ENCODE measurements at places on chromosomes 5 and 9.

DNA sequence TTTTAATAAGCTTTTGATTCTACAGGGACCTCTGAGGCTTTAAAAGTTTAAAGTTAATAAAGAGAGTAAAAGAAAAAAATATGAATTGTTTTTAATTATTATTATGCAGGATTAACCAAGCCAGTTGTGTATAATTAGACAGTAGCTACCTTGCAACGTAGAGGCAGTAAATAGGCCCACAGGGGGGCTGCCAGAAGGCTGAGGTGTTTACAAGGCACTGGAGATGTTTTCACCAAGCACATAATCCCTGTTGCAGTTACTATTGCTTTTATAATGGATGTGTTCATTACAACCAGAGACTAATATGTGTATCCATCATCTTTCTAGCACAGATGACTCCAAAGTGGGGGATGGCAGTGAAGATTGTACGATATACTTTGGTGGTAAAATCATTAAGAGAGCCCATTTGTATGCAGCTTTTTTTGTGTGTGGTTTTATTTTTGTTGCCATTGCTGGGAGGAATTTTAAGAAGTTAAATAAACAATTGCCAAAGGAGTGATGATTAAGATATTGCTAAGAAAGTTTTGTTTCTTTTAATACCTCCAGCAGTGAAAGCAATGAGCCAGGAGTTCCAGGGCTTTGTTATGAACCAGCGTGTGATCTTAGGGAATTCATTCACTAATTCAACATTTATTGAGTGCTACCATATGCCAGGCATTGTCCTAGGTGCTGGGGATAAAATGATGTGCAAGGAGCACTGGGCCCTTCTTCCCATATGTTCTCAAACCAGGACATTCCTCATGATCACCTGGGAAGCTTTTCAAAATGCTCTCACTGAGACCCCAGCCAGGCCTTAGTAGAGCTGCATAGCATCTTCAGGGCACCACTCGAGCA, 138.7 kb upstream of the EFNA5 start:
- DNase-seq = no peak

DNA sequence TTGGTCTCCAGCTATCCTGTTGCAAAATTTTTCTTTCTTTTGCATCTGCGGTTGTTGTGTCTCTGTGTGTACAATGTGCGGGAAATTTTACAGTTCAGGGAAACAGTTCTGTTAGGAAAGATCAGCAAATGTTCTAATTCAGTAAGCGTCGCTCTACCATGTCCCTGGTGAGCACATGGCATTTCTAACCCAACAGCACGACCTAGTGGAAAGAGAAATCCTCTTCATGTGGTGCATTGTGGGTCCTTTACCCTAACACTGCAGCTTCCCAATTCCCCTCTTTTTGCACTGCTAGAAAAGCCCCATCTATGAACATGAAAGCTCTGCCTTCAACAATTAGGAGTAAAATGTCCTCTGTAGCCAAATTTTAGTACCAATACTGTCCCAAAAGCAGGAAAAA, 974.2 kb upstream of the CDH9 start:
- DNase-seq = no peak

GRCh38 chr9:79945016-79945415, 373.3 kb downstream of the TLE4 start:
- DNase-seq = no peak

DNA sequence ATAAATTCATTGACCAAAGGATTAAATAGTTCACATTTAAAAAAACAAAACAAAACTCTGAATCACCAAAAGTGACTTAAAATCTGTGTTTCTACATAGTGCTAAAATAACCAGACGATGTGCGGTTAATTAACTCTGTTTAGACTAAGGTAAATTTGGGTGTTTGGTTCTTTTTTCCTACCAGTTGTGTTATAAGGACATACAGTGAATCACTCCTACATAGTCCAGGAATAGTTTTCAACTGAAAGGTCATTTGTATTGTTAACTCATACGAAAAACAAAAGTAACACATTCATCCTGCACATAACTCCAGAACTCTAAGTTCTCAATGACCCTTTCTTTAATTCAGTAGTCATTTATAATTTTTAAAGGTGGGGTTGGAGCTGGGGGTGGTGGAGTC, 203.7 kb downstream of the GLIS3 start:
- no peak for DNase-seq

DNA sequence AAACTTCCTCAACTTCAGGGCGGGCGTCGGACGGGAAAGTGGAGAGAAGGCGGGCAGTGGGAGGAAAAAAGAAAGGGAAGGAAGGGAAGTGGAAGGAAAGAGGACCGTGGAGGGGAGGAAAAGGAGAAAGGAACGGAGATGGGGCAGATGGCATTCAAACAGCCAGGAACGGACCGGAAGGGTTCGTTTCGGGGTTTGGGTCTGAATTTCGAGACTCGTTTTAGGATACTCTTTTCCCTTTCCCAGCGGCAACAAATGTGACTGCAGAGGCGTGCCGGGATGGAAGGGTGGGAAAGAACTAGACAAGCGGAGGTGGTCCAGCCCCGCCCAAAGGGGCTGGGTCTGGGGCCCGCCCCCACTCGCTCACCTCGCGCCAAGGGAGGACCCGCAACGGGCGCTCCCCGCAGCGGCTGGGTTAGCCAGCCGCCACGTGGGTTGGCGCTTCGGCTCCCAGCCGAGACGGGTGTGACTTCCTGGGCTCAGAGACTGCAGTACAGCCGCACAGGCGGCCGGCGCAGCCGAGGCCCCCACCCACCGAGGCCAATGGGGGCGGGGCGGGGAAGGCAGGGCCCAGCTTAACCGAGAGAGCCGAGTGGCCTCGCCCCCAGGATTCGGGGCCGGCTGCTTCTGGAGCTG, 2.7 kb downstream of the VCAN start:
- peak; percentile 7 for DNase-seq

- no peak for DNase-seq
Measured at GRCh38 chr5:2039180-2039531, 156.4 kb upstream of the IRX4 start.

DNA sequence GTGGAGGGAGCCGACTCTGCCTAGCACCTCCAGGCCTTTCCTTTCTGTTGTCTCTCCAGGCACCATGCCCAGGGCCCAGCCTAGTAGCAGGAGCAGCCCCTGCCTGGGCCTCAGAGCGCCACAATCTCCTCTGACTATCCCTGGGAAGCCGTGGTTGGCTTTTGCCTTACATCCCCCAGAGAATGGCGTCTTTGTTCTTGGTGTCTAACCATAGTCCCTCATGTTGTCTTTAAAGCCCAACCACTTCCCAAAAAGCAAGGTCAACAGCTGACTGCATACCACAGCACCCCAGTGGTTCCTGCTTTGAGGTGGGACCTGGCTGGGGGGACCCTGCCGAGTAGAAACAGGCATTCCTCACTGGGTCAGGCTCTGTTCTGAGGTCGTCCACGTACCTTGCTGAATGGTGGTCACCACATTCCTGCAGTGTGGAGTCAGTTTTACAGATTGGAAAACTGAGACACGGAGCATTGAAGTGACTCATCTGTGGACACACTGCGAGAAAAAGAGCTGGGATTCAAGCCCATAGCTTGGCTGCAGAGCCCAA, 13.7 kb upstream of the CERCAM start:
- no peak for DNase-seq

GRCh38 chr9:69919461-69920061, 98.9 kb downstream of the CFAP95 start:
- no peak for DNase-seq

DNA sequence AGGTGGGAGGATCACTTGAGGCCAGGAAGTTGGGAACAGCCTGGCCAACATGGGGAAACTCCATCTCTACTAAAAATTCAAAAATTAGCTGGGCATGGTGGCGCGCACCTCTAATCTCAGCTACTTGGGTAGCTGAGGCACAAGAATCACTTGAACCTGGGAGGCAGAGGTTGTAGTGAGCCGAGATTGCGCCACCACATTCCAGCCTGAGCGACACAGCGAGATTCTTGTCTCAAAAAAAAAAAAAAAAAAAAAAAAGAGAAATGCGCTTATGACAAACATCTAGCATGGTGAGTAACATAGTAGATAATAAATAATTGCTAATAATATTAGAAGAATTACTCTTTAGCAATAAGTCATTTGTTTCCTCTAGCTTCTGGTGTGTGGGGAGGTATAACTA, 25.9 kb downstream of the RUSC2 start:
- DNase-seq = no peak

GRCh38 chr5:120779674-120780073, 315.6 kb downstream of the PRR16 start:
- DNase-seq = no peak

DNA sequence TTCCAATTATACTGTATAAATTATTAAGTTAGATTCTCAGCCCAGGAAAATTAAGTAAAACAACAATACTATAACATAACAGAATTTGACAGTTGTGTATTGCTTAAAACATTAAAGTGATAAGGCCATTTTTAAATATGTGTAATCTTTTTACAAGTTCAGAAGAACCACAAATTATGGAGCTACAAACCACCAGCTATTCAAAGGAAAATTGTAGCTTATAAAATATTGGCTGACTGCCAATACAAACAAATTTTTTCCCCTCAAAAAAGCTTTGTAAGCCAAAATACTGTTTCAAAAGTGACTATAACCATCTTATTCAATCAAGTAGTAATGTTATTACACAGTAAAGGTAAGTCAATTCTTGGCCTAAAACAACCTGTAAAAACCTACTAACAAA, 21.9 kb downstream of the STRBP start:
- no peak for DNase-seq
